Activated CD4-positive, alpha-beta T cell treated with anti-CD3 and anti-CD28 coated beads, Interleukin-2, Interleukin-4, amounts not matched to agents 100 ng/mL and 50 ng/mL, durations not matched to agents 16 hours and 8 hours (primary cell): ENCODE measurements at places on chromosomes 1 and 21.
A peak's percentile ranks its signal among the peaks of the same experiment; 100 is the strongest.

- DNase-seq, result peak; percentile 31
Measured at GRCh38 chr1:42765832-42766740, 742 bp downstream of the P3H1 start.

DNA sequence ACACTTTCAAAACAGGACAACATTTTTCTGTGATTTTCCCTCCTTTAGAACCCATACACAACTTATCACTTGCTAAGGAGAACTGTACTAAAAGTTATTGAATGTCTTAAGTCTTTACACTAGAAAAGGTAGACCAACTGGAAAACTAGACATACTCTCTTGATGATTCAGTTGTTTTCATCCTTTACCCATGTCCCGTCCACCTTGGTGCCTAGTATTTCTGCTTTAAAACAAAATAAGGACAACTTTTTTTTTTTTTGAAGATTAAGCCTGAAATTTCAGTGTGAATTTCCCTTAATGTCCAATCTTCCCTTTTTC, 4.5 kb downstream of the CDKN2C start:
- DNase-seq, result no peak

GRCh38 chr1:186463511-186463910, 2.6 kb upstream of the PDC start:
- no peak for DNase-seq

GRCh38 chr1:43527111-43527878, 3.4 kb upstream of the PTPRF start:
- no peak for DNase-seq

- no peak for DNase-seq
Measured at GRCh38 chr1:21865943-21866706, 54.1 kb downstream of the LDLRAD2 start.

- no peak for DNase-seq
Measured at GRCh38 chr1:46422261-46422871, 28.2 kb downstream of the FAAH start.

DNA sequence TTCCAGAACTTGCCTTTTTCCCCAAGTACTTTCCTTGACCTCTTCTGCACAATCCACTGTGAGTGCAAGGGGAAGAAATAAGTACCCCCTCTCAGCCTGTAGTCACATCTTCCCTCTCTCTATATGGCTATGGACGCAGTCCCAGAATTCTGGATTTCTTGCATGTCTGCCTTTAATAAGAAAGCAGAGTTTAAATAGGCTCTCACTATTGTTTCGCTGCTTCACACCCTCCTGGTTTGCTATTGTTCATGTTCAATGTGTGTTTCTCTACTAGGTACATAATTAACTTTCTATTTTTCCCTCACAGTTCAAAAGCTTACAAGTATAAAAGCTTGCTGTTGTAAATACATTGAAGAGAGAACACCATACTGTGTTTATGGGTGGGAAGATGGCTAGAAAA, 181.5 kb upstream of the C1orf105 start:
- no peak for DNase-seq

DNA sequence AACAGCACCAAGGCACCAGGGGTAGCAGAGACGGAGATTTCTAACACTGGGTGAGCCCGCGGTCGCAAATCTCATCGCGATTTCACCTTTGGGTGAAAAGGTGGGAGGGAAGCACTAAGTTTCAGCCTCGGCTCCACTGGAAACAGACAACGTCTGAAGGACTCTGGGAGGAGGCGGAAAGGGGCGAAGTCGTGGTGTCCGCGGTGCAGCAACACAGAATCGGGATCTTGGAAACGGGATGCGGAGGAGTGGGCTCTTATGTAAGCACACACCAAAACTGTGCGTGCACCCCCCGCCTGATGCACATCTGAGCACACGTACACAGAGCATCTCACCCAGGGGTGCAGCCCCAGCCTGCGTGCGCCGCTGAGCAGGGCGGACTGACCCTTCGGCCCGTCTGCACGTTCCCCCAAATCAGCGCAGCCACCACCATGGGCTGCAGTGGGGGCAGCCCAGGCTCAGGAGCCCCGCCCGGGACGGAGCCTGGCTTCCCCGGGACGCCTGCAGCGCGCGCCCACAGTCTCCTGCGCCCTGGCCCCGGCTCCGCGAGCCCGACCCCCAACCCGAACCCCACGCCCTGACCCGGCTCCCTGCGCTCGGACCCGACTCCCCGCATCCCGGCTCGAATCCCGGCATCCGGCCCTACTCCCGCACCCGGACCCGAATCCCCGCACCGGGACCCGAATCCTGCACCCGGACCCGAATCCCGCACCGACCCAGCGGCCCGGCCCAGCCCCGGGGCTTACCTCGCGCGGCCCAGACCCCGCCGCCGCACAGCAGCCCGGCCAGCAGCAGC, 670 bp downstream of the CLSTN1 start:
- peak; percentile 23 for DNase-seq

DNA sequence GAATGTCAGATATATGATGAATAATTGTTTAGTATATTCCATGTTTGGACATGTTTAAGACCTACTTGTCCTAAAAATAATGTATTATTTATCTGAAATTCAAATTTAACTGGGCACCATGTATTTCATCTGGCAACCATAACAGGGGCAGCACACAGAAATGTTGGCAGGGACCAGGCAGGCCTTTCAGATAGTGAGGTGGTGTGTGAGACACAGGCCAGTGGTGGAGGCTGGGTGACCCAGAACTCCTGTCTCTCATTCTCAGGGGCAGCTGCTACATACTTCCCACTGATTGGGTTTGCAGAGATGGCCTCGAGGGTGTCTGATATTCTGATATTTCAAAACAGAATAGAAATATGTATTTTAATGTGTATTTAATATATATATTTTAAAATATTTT, 1.3 kb upstream of the FASLG start:
- no peak for DNase-seq

DNA sequence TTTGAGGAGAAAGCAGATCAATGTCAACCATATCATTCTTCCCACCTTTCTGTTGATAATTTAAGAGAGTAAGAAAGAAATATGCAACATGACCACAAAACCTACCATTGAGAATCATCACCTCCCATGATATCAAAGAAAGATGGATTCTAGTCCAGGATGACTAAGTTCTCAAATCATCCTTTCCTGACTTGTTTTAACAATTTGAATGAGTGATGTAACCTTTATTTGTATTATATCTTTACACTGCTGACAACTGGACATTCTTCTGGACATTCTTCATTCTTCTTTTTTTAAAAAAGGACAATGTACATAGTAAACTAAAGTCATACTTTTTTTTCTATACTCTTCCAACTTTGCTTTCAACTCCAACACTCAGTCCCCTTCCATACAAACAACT, 9.5 kb downstream of the PSMB4 start:
- DNase-seq, result no peak

DNA sequence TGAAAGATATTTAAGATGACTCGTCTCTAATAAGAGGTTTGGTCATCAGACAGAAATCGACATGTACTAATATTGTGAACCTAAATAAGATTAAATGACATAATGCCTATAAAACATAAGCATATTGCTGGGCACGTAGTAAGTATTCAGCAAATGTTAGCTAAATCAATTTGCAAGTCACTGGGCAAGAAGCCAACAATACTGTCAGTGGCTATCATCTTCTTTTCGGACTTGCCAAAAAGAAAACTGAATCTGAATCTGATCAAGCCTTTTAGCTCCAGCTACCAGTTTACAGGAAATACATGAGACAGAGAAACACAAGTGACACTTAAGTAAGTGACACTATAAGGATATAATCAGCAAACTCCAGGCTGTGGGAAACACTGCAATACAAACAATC, 46.0 kb downstream of the RPL5 start:
- DNase-seq, result no peak

GRCh38 chr1:96487394-96487793, 234.2 kb upstream of the PTBP2 start:
- DNase-seq, result no peak

DNA sequence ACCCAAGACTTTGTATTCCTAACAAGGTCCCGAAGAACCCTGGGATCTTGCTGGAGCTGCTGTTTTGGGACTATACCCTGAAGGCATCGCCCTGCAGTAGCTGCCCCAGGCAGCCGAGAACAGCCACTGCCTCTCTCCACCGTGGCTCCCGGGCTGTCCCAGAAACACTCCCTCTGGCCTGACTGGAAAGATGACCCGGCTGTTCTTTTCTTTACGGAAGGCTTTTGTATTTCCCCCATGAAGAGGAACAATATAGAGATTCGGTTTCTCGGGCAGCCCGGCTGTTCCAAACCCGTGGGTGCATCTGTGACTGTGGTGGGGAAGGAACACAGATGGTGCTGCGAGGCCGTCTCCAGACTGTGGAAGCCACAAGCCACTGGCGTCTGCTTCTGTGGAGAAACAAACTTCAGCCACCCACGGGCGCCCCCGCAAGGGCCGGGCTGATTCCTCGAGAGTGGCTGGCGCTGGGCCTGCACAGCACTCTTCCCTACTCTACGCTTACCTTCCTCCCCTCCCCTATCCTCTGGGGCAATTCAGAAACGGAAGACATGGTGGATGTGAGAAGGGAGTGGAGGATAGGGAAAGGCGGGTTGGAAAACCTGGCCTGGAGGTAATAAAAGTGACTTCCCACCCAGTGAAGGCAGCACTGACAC, 33.7 kb upstream of the VASH2 start:
- no peak for DNase-seq

DNA sequence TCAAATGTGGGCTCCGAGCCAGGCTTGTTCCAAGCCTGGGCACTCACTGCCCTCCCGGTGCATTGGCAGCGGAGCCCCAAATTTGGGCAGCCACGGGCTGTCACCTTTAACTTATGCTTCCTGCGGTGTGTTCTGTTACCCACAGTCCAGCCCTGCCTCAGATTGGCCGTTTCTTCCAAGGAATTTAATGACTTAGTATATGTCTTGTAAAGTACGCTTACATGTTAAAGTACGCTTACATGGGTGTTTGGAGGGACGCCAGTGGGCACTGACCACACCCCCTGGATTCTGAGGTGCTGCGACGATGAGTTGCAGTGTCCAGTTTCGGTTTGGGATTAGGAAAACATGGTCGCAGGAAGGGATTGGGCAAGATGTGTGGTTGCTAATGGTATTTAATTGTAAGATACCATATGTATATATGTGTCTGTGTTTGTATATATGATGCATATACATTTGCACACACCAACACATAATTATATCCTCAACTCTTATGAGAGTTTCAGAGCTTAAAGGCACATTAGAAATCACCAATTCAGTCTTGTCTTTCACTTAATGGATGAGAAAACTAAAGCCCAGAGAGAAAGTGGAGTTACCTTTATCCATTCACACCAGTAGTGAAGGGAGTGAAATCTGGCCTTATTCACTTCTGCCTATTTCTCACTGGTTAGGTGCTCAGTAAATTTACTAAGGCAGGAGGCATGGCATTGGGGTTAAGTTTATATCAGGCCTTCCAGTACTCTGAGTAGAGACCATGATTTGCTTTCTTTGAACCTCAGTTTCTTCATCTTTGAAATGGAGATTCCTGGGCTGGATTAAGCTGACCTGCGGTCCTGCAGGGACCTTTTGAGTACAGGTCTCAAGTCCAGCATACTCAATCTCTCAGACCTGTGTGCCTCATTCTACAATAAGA, 1.0 kb downstream of the SMYD2 start:
- DNase-seq, result no peak
